ENCODE measurements at places on chromosomes 3 and 15. TPM values are rescaled to one million over a fixed set of nuclear protein-coding genes. Genes with fewer than 3 reads are reported as not detected.

Gene PDIA3
- 179 TPM for total RNA-seq

Gene IL16
- under 0.01 TPM for total RNA-seq

Gene PPP1R14D
- not detected for total RNA-seq

Gene PLA2G4F
- total RNA-seq = not detected

Gene CACNA2D2
- total RNA-seq = not detected

Gene RARRES1
- total RNA-seq = 1.1 TPM

Gene C3orf22
- total RNA-seq = not detected

Gene P2RY14
- not detected for total RNA-seq

Gene SAMD7
- not detected for total RNA-seq

Gene GPR27
- not detected for total RNA-seq

Gene GOLGA6A
- total RNA-seq = not detected
